ENCODE measurements at places on chromosomes 5 and 9.

DNA sequence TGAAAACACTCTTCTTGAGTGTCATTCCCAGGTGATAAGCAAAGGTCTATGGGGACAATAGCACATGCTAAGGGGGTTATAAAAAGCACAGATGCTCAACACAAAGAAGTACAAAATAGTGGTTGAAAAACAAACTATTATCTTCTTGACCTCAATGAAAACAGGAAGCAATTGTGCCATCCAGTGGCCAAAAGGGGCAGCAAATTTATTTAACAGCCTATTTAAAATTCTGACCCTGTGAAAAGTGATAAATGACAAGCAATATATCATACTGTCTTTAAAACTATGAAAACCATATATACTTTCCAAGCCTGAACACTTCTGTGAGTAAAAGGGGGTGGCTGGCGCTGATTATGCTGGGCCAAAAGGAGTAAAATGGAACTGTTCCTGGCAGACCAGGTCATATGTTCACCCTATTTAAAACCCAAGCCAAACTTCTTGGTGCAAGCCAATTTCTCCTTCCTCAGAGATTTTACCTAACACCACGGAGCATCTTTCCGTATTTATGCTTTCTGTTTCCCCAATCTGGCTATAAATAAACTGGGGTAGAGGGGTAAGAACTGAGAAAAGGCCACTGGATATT, 29.7 kb downstream of the TEX10 start:
- peak; percentile 20 for DNase-seq

- no peak for DNase-seq
Measured at GRCh38 chr5:50623666-50624065, 42.8 kb upstream of the PARP8 start.

GRCh38 chr5:143638654-143639053, 173.3 kb upstream of the HMHB1 start:
- no peak for DNase-seq

GRCh38 chr9:69147041-69147834, 26.8 kb upstream of the TJP2 start:
- DNase-seq: no peak

GRCh38 chr5:173715607-173716006, 99.2 kb upstream of the BOD1 start:
- no peak for DNase-seq

DNA sequence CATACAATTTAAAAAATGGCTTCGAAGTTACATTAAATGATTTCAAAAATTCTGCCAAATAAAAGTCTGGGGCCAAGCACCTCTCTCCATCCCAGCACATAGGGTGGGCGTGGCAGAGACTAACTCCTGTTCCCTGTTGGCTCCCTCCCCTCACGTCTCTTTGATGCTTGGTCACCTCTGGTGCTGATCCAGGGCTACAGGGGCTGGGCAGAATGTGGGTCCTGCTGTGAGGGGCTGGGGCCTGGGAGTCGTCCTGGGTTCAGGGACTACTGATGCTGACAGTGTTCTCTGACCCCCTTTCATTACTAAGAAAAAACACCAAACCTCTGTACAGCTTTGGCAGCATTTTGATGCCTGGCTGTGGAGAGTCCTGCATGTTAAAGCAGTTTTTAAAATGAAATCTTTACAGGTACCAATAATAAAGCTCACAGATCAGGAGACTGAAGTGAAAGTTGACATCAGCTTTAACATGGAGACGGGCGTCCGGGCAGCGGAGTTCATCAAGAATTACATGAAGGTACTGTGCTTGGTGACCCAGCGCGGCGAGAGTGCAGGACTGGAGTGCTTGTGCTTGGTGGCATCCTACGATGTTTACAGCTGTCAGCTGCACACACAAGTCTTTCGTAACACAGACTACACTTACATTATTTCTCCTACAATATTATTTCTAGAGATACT, 29.0 kb downstream of the TENT4A start:
- no peak for DNase-seq

GRCh38 chr9:135000647-135001245, 83.0 kb upstream of the FCN1 start:
- no peak for DNase-seq

- no peak for DNase-seq
Measured at GRCh38 chr9:137316012-137316981, 14.2 kb upstream of the NRARP start.

DNA sequence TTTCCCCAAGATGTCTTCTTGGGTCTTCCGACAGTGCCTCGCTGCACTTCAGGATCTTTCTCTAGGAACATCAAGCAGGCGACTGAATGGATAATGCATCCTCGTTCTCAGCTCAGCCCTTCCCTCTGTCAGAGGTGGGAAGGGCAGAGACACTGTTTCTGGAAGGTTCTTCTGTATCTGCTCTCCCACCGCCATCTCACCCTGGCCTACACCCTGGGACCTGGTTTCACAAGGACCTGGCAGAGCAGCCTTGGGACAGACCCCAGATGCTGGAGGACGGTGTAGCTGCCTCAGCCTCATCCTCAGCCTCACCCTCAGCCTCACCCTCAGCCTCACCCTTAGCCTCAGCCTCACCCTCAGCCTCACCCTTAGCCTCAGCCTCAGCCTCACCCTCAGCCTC, 18.5 kb downstream of the MRPL36 start:
- DNase-seq: no peak

DNA sequence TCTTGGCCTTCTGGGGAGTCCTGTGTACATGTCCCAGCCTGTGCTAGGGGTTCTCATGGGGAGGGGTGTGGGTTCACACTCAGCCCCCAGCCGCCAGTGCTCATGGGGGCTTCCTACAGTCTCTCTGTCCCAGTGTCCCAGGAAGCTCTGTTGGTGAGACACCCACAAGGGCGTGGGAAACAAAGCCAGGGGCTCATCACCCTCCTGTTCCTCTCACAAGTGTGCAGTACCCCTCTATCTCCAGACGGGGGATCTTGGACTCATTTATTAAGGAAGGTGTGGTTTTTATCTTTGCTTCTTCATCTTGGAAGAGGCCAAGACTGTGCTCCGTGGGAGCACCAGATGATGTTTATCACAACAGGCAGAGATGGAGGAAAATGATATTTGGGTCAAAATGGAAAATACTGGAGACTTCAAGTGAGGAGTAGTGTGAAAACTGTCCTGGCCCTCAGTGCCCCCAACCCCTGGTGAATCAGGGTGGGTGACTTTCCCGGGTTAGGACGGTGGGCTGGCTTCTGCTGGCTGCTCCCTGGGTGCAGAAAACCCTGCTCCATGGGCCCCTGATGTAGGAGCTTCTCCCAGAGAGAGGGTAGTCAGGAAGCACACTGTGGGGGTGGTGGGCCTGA, 15.2 kb downstream of the TMEM171 start:
- DNase-seq: no peak

- no peak for DNase-seq
Measured at GRCh38 chr9:16921855-16922254, 51.4 kb upstream of the BNC2 start.

DNA sequence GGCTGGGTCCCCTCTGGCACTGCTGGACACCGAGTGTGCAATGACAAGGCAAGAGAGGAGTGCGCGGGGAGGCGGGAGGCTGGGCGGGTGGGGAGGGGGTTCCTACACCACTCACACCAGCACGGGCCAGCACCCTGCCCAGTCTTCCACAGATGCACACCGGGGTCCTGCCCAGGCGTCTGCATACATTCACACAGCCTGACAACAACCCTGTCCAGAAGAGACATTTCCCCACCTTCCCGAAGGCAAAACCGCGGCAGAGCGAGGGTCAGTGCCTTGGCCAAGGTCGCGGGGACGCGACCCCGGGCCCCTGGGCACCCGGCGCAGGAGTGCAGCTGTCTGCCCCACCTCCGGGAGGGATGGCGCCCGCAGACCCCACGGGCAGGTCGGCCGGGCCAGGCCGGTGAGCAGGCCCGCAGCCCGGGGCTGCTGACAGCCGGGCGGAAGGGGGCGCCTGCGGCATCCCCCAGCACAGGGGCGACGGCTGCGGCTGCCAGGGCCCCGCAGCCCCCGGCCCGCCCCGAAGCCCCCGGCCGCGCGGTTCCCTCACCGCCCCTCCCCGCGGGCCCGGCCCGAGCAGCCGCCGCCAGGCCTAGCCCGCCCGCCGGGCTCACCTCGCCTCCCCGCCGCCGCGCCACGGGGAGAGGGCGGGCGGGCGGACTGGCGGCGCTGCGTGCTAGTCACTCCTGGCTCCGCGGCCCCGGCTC, 496 bp downstream of the MAPK9 start:
- no peak for DNase-seq

DNA sequence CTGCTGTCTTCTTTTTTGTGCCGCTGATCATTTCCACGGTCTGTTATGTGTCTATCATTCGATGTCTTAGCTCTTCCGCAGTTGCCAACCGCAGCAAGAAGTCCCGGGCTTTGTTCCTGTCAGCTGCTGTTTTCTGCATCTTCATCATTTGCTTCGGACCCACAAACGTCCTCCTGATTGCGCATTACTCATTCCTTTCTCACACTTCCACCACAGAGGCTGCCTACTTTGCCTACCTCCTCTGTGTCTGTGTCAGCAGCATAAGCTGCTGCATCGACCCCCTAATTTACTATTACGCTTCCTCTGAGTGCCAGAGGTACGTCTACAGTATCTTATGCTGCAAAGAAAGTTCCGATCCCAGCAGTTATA, 17.1 kb downstream of the F2R start:
- DNase-seq: peak; percentile 71

DNA sequence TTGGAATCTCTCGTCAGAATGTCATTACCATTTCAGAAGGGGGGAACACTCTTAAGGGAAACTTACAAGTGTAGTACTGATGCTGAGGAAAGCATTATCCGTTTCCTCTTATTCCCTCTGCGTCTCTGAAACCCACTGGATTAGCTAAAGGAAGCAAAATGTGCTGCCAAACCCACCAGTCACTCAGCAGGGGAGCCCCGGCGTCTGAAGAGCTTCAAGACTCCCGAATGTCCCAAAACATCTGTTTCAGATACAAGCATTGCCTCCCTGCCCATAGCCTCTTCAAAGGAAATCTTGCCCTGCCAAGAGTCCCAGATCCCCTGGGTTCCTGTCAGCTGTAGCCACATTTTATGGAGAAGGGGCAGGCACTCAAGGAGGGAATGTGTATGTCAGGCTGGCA, 1.0 kb upstream of the HCN1 start:
- no peak for DNase-seq
